ENCODE measurements at places on chromosomes 13 and 19.
A peak's percentile ranks its signal among the peaks of the same experiment; 100 is the strongest.

GRCh38 chr13:20136781-20137703, 23.8 kb downstream of the GJA3 start:
- H3K27me3 ChIP-seq = peaks cover 17% of the 10 kb centered on the region
- H3K4me3 ChIP-seq = peak overlapping the region; percentile 32
- H3K27ac ChIP-seq = no peak overlapping the region

DNA sequence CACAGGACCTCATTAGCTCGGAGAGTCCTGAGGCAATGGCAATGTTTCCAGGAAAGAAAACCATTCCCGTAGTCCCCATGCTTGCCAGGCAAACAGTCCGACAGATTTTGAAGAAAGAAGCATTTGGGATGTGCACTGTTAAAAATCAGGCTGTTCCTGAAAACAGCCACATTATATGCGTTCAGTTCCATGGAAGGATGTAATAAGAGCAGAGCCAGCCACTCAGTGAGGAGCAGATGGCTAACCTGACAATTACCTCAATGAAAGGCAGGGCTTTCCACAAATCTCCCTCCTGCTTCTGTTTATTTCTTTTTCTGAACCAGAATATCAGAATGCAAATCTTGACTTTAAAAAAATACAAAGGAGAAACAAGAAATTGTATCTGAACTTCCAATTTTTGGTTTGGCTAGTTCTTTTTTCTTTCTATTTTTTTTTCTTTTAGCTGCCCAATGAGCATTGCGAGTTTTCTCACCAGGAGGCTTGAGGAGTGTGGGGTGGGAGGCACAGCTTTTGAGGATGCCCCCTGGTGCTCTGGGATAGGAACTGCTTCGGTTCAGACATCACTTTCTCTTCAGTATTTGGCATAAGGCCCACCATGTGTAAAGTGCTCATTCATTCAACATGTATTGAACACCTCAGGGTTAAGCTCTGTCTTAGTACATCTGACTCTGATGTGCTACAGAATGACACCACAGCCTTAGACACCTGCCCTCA, 124.2 kb downstream of the TBC1D4 start:
- peak; percentile 68 for DNase-seq
- peaks cover 2% of the 10 kb centered on the region for H3K36me3 ChIP-seq
- no peaks in the 10 kb centered on the region for H3K27me3 ChIP-seq
- H3K4me1 ChIP-seq = peaks cover 2% of the 10 kb centered on the region
- H3K27ac ChIP-seq = no peak overlapping the region
- no peak overlapping the region for H3K4me3 ChIP-seq

GRCh38 chr13:113458253-113459065, 5.2 kb upstream of the ADPRHL1 start:
- no peaks in the 10 kb centered on the region for H3K4me1 ChIP-seq
- no peaks in the 10 kb centered on the region for H3K27me3 ChIP-seq
- peaks cover 18% of the 10 kb centered on the region for H3K36me3 ChIP-seq
- no peak overlapping the region for H3K4me3 ChIP-seq
- peak; percentile 42 for DNase-seq

DNA sequence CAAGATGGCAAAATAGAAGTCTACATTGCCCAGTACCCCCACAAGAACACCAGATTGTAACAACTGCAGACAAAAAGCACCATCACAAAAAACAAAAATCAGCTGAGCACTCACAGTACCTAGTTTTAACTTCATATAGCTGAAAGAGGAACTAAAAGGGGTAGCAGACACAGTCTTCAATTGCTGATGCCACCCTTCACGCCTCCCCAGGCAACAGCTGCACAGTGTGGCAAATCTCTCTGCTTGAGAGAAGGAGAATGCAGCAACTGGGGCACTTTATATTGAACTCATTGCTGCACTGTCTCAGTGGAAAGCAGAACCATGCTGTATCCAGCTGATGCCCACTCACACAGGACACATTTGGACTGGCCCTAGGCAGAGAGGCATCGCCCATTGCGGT, 2714.5 kb upstream of the PCDH20 start:
- no peaks in the 10 kb centered on the region for H3K27me3 ChIP-seq
- H3K36me3 ChIP-seq = no peaks in the 10 kb centered on the region
- H3K4me1 ChIP-seq = no peaks in the 10 kb centered on the region
- H3K4me3 ChIP-seq = no peak overlapping the region
- DNase-seq = no peak

DNA sequence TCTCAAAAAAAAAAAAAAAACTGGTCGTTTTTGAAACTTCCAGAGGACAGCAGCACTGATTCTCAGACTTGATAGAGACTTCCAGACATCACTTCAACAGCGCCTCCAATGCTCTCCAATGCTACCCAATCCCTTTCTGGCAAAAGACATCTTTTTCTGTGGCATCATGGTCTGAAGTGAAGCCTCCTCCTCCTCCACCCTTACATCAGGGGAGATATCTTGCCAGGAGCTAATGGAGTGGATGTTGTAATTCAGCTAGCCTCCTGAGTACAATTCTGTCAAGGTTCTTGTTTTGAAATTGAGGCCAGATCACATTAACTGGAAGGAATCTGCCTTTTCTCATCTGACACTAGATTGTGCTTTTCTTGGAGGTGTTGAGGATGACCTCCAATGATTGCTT, 24.2 kb downstream of the FXYD5 start:
- no peaks in the 10 kb centered on the region for H3K36me3 ChIP-seq
- H3K4me1 ChIP-seq = peaks cover 2% of the 10 kb centered on the region
- DNase-seq = no peak
- H3K27me3 ChIP-seq = no peaks in the 10 kb centered on the region
- H3K4me3 ChIP-seq = no peak overlapping the region

- H3K27ac ChIP-seq = no peak overlapping the region
- no peak overlapping the region for H3K4me3 ChIP-seq
- no peaks in the 10 kb centered on the region for H3K4me1 ChIP-seq
- H3K36me3 ChIP-seq = no peaks in the 10 kb centered on the region
Observed at GRCh38 chr19:29145756-29146155, 67.2 kb downstream of the UQCRFS1 start.

GRCh38 chr19:15433519-15434069, 14.8 kb upstream of the AKAP8L start:
- H3K27ac ChIP-seq = no peak overlapping the region
- peaks cover 5% of the 10 kb centered on the region for H3K36me3 ChIP-seq
- H3K27me3 ChIP-seq = no peaks in the 10 kb centered on the region
- no peak for DNase-seq
- peaks cover 9% of the 10 kb centered on the region for H3K4me1 ChIP-seq
- H3K4me3 ChIP-seq = no peak overlapping the region

DNA sequence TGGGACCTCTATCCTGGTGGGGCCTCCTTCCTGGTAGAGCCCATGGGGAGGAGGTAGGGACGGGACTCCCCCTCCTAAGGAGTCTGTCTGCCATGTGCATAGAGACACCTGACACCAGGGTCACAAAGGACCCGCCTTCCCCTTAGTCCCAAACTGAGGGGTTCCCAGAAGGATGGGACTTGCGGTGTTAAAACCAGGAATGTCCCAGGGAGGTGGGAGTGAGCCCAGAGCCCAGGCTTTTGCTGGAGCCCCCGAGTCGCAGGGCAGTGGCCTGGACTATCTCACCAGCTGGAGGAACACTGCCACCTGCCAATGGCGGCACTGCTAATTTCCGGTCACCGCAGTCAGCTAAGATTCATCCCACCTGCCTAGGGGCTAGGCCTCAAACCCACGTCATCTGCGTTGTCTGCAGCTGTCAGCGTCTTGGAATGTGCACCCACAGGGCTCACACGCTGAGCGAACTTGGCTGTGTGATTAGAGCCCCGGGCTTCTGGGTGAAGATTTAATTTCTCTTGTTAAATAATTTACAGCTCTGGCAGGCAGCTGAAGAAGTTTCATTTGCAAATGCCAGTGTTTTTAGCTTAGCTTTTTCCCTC, 31.9 kb upstream of the ATP11A start:
- H3K4me1 ChIP-seq = no peaks in the 10 kb centered on the region
- no peaks in the 10 kb centered on the region for H3K36me3 ChIP-seq
- H3K4me3 ChIP-seq = no peak overlapping the region
- DNase-seq = peak; percentile 72
- no peaks in the 10 kb centered on the region for H3K27me3 ChIP-seq

GRCh38 chr13:110317496-110318195, 10.6 kb downstream of the COL4A2 start:
- H3K4me3 ChIP-seq = no peak overlapping the region
- DNase-seq = no peak
- H3K27me3 ChIP-seq = no peaks in the 10 kb centered on the region
- peaks cover 6% of the 10 kb centered on the region for H3K36me3 ChIP-seq

GRCh38 chr13:20073775-20074174, 87.1 kb downstream of the GJA3 start:
- no peak overlapping the region for H3K4me3 ChIP-seq
- no peaks in the 10 kb centered on the region for H3K27me3 ChIP-seq
- no peaks in the 10 kb centered on the region for H3K36me3 ChIP-seq
- no peaks in the 10 kb centered on the region for H3K4me1 ChIP-seq

GRCh38 chr19:6580313-6580712, 10.6 kb downstream of the CD70 start:
- H3K27me3 ChIP-seq = no peaks in the 10 kb centered on the region
- peak; percentile 25 for DNase-seq
- H3K27ac ChIP-seq = no peak overlapping the region
- no peak overlapping the region for H3K4me3 ChIP-seq
- no peaks in the 10 kb centered on the region for H3K36me3 ChIP-seq
- no peaks in the 10 kb centered on the region for H3K4me1 ChIP-seq

- no peaks in the 10 kb centered on the region for H3K27me3 ChIP-seq
- H3K4me3 ChIP-seq = peak overlapping the region; percentile 70
- no peaks in the 10 kb centered on the region for H3K36me3 ChIP-seq
- H3K4me1 ChIP-seq = no peaks in the 10 kb centered on the region
Observed at GRCh38 chr13:98975822-98976261, 2.0 kb downstream of the DOCK9 start.

- no peaks in the 10 kb centered on the region for H3K27me3 ChIP-seq
- no peaks in the 10 kb centered on the region for H3K36me3 ChIP-seq
- peaks cover 9% of the 10 kb centered on the region for H3K4me1 ChIP-seq
- DNase-seq = peak; percentile 52
Observed at GRCh38 chr19:55526216-55527196, 10.4 kb downstream of the SBK2 start.

DNA sequence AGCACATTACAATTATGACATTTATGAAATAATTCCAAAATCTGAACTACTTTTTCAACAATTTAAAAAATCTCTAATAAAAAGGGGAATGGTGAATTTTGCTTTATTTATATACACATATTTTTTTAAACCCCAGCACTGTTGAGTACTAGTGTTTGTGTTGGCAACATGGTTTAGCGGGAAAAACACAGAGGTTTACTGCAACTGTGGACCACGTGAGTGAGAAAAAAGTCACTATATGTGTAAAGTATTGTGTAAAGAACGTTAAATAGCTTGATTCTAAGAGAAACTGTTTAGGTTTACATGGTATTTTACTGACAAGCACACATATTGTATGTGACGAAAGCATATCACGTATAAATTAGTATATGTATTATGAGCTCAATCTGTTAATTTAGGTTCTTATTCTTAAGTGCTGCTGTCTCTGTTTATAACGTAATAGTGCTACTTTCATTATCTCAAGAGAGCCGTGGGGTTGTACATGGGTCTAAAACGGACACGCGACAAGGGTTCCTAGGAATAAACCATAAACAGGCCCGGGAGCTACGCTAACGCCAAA, 617 bp downstream of the SKA3 start:
- DNase-seq = peak; percentile 48
- no peaks in the 10 kb centered on the region for H3K27me3 ChIP-seq
- H3K27ac ChIP-seq = peak overlapping the region; percentile 84
- H3K4me3 ChIP-seq = peak overlapping the region; percentile 92

DNA sequence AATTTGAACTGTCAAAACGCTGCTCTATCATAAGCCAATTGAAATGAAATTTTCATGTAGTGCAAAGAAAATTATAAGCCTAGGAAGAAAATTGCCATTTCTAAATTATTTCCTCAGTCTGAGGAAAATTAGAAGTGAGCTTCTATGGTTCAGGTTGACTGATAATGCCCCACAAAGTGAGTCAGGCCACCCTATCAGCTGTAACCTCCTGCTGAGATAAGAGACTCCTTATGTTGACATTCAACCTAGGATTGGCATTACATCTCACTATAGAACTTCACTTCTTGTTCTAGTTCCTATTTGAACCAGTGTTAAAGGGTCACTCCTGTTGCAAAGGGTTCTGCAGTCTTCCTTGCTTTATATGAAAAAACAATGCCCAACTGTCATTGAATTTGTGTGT, 32.6 kb upstream of the RFC3 start:
- no peak overlapping the region for H3K27ac ChIP-seq
- no peaks in the 10 kb centered on the region for H3K36me3 ChIP-seq
- H3K27me3 ChIP-seq = no peaks in the 10 kb centered on the region
- no peaks in the 10 kb centered on the region for H3K4me1 ChIP-seq

Data from fibroblast of lung (primary cell).